Dorsolateral prefrontal cortex (tissue), 122 donors: ENCODE measurements at places on chromosomes 2 and 18.

GRCh38 chr18:3069671-3070433 lies 56.9 kb upstream of the LPIN2 start:
- DNase-seq: no peak

DNA sequence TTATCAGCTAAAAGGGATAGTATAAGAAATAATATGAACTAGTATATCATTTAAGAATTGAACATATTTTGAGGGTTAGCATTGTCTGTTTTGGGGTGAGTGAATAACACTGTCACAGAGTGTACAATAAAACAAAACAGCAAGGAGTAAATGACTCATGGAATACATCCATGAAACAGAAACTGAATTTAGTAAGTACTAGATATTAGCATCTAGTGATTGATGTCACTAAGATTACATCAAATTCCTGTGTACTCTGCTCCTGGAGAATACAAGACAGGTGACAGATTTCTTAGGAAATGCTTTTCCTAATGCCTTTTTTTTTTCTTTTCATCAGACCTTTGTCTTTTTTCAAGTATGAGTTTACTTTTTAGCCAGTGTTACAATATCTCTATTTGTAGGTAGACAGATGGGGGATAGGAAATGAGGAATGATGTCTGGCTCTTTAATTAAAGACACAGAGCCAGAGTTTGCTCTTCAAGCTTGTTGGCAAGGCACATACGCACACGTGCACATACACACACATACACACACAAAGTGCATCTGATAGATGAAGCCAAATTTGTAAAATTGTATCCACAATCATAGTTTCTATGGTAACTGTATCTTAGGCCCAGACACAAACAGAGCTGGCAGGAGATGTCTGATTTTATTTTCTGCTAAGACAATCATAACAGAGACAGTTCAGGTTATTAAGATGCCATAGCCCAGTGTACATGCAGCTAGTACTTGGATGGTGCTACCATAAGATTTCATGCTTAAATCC lies 138.2 kb upstream of the NRP2 start:
- DNase-seq: no peak

GRCh38 chr2:119377294-119377992 lies 10.7 kb downstream of the DBI start:
- no peak for DNase-seq

- no peak for DNase-seq
Measured at GRCh38 chr2:78999406-78999805, 26.1 kb upstream of the REG3G start.

DNA sequence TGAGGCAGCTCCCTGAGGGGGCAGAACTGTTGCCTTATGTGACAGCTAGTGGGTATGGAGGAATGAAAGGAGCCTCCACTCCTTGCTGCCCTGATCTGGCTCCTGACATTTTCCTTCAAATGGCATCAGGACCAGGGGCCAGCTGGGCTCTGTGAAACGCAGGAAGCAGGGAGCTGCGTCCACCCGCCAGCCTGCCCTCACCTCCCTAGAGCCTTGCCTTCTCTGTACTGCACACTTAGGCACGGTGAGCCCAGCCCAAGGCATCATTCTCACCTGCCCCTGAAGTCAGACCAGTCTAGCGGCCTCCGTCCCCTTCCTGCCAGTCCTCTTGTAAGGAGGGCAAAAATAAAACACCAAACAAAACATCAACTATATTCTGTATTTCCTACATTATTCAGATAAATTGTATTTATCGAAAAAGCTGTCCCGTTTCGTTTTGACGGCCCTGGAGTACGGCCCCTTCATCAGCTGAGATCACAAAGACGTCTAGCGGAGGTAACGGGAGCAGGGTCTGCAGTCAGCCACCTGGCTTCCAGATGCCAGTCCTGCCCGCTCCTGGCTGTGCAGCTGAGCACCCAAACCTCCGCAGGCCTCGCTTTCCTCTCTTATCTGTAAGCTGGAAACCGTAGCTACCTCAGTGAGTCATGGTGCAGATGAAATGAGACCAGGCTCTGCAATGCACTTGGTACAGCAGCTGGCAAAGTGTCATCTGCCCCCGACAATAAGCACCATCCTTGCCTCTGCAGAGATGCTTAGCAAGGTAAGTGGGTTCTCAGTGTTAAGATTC lies 6.9 kb upstream of the CTDP1 start:
- DNase-seq: no peak

GRCh38 chr18:45916302-45916701 lies 50.8 kb downstream of the EPG5 start:
- no peak for DNase-seq

GRCh38 chr2:149877913-149878312 lies 290.3 kb upstream of the MMADHC start:
- DNase-seq: no peak

GRCh38 chr2:138507267-138507666 lies 5.7 kb downstream of the SPOPL start:
- DNase-seq: no peak

GRCh38 chr18:51390702-51391101 lies 193.2 kb upstream of the MEX3C start:
- DNase-seq: no peak

- peak; percentile 55 for DNase-seq
Measured at GRCh38 chr2:239199041-239199768, 201.6 kb downstream of the HDAC4 start.

DNA sequence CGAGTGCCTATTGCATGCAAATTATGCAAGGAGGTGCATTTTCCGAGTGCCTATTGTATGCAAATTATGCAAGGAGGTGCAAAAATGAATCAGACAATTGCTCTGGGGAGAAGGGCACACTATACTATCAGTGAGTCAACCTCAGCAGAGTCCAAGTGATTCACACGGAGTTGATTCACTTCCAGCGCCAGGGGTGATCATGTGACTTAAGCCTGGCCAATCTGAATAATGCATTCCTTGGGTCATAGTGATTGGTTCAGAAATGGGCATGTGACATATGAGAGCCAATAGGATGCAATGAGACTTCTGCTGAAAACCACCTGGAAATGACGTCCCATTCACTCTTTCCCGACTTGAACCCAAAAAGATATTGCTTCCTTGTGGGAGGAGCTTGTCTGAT lies 152.2 kb downstream of the DAW1 start:
- DNase-seq: no peak

- no peak for DNase-seq
Measured at GRCh38 chr2:126449677-126450076, 206.3 kb upstream of the GYPC start.

DNA sequence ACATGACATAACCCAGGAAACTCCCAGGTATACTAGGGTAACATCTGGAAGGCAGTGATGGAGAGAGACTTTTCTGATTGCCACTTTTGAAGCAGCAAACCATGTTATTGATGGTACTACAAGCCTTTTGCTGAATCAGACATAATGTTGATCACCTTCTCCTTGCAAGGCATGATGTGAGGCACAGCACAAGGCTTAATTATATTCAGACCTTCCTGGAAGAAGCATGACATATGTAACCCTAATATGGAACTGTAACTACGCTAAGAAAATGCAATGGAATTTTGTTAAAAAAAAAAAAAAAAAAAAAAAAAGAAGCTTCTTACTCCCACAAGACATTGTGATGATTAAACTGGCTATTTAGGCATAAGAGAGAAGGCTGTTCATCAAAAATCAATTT lies 145.4 kb downstream of the ALK start:
- no peak for DNase-seq

DNA sequence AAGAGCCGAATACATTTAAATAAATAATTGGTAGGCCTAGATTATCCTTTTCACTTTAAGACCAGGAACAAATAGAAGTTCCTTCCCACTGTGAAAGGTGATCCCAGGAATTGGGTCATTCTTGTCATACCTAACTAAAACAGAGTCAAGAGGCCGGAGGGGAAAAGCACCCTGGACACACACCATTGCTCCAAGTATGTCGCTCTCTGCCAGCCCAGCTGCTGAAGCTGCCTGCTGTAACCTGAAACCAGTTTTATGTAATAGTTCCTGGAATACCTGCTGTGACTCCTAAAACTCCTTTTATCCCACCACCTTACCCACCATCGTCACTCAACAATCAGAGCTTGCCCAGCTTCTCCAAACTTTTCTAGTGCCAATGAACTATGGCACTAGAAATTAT lies 217.1 kb downstream of the PTPRM start:
- no peak for DNase-seq

- no peak for DNase-seq
Measured at GRCh38 chr18:30915336-30915988, 127.1 kb downstream of the DSC3 start.

DNA sequence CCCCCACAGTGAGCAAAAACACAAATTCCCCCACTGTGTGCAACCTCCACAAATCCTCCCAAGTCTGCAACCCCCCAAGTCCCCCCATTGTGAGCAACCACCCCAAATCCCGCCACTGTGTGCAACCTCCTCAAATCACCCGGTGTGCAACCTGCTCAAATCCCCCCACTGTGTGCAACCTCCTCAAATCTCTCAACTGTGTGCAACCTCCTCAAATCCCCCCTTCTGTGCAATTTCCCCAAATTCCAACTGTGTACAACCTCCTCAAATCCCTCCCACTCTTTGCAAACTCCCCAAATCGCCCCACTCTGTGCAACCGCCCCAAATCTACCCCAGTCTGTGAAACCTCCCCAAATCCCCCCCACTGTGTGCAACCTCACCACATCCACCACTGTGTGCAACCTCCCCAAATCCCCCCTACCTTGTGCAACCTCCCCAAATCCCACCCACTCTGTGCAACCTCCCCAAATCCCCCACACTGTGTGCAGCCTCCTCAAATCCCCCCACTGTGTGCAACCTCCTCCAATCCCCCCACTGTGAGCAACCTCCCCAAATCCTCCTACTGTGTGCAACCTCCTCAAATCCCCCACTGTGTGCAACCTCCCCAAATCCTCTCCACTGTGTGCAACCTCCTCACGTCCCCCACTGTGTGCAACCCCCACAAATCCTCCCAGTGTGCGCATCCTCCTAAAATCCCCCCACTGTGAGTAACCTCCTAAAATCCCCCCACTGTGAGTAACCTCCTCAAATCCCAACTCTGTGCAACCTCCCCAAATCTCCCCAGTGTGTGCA lies 115.2 kb downstream of the TPO start:
- no peak for DNase-seq

DNA sequence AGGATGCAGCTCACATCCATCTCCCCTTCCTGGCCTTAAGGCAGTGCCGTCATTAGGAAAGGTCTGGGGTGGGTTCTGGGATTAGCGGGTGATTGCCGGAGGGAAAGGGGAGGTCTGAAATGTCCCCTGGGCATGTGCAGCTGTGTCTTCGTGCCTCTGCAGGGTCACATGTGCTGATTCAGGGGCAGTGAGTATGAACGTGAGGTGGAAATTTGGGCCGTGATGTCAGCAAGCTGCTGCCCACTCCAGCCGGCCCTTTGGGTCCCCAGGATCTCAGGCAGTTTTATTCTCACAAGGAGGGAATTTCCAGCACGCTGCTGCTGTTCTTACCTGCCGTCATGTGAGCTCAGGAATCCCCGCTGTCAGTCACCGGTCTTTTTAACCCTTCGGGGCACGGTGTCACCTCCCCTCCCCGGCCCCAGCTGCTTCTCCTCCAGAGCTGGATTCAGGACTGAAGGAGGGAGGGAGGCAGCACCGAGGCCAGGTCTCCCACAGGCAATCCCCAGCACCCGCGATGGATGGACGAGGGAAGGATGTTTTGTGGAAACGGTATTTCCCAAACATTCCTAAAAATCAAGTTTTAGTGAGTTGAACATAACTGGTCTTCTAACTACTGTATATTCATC lies 23.5 kb downstream of the GPR35 start:
- DNase-seq: peak; percentile 2

DNA sequence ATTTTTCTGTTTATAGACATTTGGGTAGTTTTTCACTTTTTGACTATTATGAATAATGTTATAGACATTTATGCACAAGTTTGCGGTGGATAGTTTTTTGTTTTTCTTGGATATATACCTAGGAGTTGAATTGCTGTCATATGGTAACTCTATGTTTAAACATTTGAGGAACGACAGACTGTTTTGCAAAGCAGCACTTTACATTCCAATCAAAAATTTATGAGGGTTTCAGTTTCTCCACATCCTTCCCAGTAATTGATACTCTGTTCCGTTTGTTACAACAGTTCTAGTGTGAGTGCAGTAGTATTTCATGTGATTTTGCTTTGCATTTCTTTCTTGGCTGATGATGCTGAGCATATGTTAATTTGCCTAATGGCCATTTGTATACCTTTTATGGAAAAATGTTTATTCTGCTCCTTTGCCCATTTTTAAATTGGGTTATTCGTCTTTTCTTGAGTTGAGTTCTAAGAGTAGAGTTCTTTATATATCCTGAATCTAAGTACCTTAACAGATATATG lies 617.3 kb upstream of the LRATD1 start:
- no peak for DNase-seq

DNA sequence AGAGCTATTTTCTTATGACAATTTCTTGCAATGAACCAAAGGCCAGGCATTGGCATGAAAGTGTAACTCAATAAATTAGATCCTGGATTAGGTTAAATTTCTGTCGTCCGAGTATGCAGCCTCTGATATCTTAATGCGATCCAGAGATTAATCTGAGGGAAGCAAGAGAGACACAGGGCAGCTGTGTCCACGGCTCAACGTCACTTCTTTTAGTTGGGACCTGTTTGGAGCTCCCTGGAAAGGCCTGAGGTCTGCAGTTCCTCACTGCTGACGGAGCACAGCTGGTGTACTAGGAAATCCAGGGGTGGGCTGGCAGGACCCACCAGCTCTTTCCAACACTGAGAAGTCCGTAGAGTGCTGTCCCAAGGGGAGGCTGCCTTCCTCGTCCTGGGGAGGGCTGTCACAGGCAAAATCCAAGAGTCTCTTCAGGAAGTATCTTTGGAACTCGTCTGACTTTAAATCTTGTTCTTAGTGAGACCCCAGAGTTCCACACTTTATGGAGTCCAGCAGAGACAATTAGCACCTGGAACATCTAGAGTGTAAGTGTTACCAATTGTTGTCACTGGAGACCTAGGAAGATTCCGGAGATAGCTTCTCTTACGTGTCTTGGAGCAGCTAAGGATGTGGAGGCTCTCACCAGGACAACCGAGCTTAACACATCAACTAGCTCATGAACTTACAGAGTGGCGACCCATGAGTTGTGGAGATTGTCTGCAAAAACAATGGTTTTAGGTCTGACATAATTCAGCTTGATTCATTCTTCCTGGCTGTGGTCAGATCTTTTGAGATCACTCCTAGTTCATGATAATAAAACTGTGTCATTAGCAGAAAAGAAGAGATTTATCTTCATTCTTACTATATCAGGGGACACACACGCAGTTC lies 173.7 kb downstream of the ACKR3 start:
- DNase-seq: no peak
